Thyroid gland (tissue), 4 donors: ENCODE measurements at places on chromosomes 7 and 10.

DNA sequence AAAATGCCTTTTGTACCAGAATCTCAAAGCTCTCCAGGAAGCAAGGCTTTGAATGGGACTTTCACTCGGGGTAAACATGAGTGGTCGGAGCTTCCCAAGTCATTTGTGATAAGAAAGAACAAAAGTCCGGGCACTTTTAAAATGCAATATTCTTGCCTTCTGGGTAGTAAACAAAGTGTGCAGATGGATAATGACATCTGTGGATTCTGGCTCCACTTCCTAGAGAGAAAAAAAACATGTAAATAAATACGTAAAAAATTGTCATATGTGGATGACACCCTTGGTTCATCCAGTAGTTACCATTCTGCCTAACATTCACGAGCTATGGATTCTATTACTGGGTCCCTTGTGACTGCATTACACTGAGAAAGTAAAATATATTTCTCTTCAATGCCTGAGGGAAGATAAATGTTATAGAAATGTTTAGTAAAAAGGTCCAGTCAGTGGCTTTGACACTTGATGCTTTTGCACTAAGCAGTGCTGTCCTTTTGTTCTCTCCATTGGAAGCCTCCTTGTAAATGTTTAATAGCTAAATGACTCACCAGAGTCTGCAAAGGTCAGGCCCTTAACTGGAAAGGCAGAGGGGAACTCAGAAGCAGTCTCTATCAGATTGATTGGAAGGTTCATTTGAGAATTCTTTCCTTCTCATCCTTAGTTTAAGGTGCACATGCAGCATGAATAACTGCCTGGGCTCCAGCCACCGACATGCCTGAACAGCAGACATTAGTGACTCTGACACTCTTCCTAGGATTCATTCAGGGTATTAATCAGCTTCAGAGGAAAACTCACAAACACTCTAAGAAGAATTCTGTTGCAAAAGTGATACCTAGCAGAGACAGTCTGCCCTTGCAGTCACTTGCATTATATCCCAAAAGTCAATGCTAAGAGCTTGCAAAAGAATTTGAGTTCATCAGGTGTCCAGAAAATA, 11.7 kb upstream of the EDRF1 start:
- no peak for DNase-seq

GRCh38 chr7:15628876-15629275, 57.6 kb downstream of the MEOX2 start:
- DNase-seq = no peak

DNA sequence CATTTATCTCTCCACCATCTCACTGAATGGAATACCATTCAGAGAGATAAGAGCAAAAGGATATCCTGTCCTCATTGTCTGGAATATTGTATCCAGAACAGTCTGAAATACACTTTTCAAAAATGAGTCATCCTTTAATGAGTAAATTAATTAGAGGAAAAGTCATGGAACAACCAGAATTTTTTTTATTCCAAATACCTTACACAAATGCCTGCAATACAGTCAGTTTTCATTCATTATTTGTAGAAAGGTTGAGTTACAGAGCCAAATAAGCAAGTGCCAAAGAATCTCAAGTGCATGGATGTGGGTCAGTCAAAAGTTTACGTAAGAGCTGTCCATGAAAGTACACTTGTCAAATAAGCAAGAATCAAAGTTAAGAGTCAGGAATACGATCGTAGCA, 482.6 kb downstream of the IPMK start:
- peak; percentile 13 for DNase-seq

GRCh38 chr7:33539659-33540400, 365.5 kb upstream of the BMPER start:
- DNase-seq = no peak

DNA sequence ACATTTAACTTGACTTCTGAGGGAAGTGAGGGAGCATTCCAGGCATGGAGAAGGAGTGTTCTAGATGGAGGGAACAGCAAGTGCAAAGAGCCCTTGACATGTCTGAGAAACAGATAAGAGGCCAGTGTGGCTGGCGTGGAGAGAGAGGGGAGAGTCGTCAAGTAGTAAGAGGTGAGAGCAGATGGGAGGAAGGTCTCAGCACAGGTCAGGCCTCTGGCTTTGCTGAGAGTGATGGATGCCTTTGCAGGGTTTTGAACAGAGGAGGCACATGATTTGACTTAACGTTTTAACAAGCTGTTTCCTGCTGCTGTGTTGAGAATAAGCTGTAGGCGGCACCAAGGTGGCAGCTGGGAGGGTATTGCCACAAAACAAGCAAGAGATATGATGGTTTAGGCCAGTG, 97.2 kb downstream of the KAT6B start:
- DNase-seq = peak; percentile 73
